ENCODE measurements at places on chromosomes 12 and 14. TPM values are rescaled to one million over a fixed set of nuclear protein-coding genes. Genes with fewer than 3 reads are reported as not detected.

Gene NFATC4
- total RNA-seq: 14.0 TPM

Gene HCAR2
- total RNA-seq: not detected

Gene SERPINA3
- 33.9 TPM for total RNA-seq

Gene LHX5
- 0.50 TPM for total RNA-seq

Gene KRT84
- not detected for total RNA-seq
